Tibial artery (tissue), 4 donors: ENCODE measurements at places on chromosomes 11 and 22.

DNA sequence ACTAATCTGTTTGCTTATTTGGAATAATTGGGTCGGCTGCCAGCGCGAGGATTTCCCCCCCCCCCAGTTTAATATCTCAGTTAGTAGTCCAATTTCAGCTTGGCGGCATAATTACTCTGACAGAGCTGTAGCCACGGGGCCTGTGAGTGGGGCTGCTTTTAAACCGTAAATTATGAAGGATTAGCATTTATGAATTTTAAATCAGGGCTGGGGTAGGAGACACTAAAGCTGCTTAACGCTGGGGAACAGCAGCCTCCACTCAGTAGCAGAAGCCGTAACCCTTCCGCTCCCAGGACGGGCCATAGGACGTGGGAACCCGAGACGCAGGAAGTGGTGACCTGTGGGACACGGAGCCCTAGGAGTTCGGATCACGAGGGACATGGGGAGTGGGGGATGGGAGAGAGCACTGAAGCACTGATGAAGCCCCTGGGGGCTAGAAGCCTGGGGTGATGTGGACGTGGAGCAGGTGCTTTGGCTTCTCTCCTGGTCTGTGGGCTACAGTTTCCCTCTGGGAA is 66.2 kb upstream of the LMO1 start:
- no peak overlapping the region for H3K4me3 ChIP-seq
- H3K27me3 ChIP-seq, result peaks cover 55% of the 10 kb centered on the region
- peaks cover 3% of the 10 kb centered on the region for H3K4me1 ChIP-seq
- H3K36me3 ChIP-seq, result no peaks in the 10 kb centered on the region

DNA sequence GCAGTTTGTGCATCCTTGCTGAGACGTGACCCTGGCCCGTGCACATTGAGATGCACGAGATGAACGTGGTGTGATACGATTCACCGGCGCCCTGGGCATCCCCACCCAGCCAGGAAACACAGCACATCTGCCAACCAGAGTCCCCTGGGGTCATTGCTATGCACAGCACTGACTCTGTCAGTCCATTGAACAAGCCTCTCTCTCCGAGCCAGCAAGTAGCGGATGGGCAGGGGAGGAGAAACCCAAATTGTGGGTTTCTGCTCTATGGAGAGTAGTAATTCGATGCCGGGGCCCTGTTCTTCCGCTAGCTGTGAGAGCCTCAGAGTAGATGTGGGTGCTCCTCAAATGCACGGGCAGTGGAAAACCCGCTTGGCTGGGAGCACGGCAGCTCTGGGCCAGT is 85.1 kb downstream of the ARHGAP8 start:
- H3K4me1 ChIP-seq, result no peaks in the 10 kb centered on the region
- no peaks in the 10 kb centered on the region for H3K36me3 ChIP-seq
- no peak for DNase-seq

- H3K4me3 ChIP-seq, result no peak overlapping the region
- H3K27ac ChIP-seq, result no peak overlapping the region
- DNase-seq, result no peak
- no peaks in the 10 kb centered on the region for H3K36me3 ChIP-seq
- no peaks in the 10 kb centered on the region for H3K27me3 ChIP-seq
Observed at GRCh38 chr11:127270851-127271250, 270.3 kb upstream of the KIRREL3 start.

DNA sequence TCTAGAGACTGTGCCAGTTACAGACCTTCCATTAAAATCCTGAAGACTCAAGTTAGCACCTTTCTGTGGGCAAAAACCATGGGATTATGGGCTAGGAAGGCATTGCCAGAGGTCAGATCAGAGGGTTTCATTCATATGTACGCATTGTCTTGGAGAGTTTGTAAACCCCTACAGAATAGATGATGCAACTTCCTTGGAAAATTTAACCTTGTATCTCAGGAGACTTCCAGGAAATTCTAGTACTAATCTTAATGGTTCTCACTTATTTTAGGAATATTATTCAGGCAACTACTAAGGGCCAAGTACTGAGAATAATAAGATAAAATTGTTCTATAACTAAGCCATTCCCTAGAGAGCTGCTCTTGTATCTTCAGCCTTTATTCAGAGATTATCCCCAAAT is 6.9 kb downstream of the OLFML1 start:
- DNase-seq, result no peak
- no peaks in the 10 kb centered on the region for H3K27me3 ChIP-seq
- H3K4me3 ChIP-seq, result no peak overlapping the region
- H3K4me1 ChIP-seq, result peaks cover 2% of the 10 kb centered on the region

DNA sequence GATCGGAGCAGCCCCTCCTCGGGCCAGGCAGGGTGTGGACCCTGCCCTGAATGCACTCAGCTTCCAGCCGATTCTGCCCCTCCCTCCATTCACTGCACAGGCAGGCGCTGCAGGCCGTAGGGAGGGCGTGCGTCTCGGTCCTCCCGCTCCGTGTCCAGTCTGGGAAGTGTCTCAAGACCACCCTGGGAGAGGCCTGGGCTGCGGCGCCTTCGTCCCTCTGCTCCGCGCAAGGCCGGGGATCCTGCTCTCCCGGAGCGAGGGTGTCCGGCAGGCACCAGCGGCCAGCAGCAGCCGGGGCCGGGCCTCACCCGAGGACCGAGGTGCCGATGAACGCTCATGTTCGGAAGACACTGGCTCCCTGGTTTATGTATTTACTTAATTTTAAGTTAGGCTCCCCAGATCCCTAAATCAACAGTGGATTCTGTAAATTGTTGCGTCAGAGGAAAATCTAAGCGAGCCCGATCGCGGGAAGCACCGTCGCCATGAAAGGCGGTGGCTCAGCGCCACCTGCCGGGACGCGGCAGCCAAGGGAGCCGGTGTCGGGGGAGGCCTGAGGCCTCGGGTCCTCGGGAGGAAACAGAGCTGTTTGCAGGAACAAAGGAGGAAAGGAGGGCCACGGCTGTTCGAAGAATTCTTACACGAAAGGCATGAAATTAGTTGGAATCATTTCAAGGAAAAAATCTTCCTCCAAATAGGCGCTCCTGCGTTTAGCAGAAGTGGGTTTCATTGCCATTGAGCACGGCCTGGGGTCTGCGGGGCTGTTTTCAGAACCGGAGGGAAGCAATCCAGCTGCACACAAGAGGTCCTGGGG is 195.3 kb downstream of the BRD1 start:
- peaks cover 5% of the 10 kb centered on the region for H3K4me1 ChIP-seq
- no peaks in the 10 kb centered on the region for H3K36me3 ChIP-seq
- DNase-seq, result no peak

- no peak for DNase-seq
- no peak overlapping the region for H3K27ac ChIP-seq
- H3K27me3 ChIP-seq, result no peaks in the 10 kb centered on the region
- H3K4me1 ChIP-seq, result peaks cover 52% of the 10 kb centered on the region
Observed at GRCh38 chr11:114033572-114033971, 25.9 kb upstream of the ZBTB16 start.

DNA sequence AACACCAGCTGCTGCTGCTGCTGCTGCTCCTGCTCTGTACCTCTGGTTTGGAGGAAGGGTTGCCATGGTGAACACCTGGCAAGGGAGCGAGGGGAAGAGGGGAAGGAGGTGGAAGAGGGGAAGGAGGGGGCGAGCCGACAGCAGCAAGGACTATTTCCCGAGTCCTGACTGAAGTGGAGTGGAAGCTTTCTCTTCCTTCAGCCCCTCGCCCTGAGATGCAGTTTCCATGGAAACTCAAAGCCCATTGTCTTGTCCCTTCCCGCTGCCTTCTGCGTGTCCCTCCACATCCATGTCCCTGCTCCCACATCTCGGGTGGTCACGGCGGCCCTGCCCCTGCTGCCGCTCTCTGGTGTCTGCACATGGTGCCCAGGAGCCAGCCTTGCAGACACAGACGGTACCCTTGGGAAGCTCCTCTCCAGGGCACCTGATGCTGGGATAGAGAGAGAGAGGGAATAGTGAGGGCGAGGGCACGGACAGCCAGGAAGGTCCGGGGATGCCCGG is 28.6 kb downstream of the FAM83F start:
- H3K27me3 ChIP-seq, result peaks cover 47% of the 10 kb centered on the region
- no peaks in the 10 kb centered on the region for H3K36me3 ChIP-seq
- DNase-seq, result no peak
- H3K4me3 ChIP-seq, result no peak overlapping the region

- H3K4me3 ChIP-seq, result peak overlapping the region; percentile 13
- no peaks in the 10 kb centered on the region for H3K27me3 ChIP-seq
- H3K27ac ChIP-seq, result peak overlapping the region; percentile 91
- H3K4me1 ChIP-seq, result peaks cover 6% of the 10 kb centered on the region
- peak; percentile 86 for DNase-seq
Observed at GRCh38 chr11:68340784-68341556, 28.6 kb downstream of the LRP5 start.

DNA sequence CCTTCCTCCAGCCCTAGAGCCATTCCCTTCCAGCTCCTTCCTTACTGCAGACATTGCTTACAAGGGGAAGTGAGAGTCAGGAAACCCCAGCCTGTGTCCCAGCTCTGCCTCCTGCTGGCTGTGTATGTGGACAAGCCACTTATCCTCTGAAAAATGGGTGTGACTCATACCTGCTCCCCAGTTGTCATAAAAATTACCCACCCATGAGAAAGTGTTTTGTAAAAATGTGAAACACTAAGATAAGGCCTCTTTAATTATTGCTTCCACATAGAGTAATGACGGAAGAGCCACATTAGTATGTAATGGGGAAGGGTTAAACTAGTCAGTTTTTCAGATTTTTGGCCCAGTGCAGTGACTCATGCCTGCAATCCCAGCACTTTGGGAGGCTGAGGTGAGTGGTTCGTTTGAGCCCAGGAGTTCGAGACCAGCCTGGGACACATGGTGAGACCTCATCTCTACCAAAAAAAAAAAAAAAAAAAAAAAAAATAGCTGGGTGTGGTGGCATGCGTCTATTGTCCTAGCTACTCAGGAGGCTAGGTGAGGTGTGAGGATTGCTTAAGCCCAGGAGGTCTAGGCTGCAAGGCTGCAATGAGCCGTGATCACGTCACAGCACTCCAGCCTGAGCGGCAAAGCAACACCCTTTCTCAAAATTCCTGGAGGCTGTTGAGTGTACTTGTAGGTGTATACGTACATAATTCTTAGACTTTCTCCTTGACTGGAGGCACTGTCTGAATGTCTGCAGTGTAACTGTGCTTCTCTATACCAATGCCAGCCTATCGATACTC is 84.9 kb downstream of the CTTN start:
- H3K4me3 ChIP-seq, result no peak overlapping the region
- DNase-seq, result no peak
- H3K4me1 ChIP-seq, result no peaks in the 10 kb centered on the region
- H3K27me3 ChIP-seq, result no peaks in the 10 kb centered on the region

- no peaks in the 10 kb centered on the region for H3K27me3 ChIP-seq
- no peak overlapping the region for H3K27ac ChIP-seq
- H3K36me3 ChIP-seq, result no peaks in the 10 kb centered on the region
- H3K4me3 ChIP-seq, result no peak overlapping the region
- H3K4me1 ChIP-seq, result no peaks in the 10 kb centered on the region
Observed at GRCh38 chr11:13896981-13897353, 65.6 kb upstream of the SPON1 start.

GRCh38 chr11:79578116-79578515 is 137.3 kb upstream of the TENM4 start:
- DNase-seq, result no peak
- H3K4me3 ChIP-seq, result no peak overlapping the region
- H3K36me3 ChIP-seq, result no peaks in the 10 kb centered on the region
- H3K27me3 ChIP-seq, result no peaks in the 10 kb centered on the region
- H3K27ac ChIP-seq, result no peak overlapping the region

DNA sequence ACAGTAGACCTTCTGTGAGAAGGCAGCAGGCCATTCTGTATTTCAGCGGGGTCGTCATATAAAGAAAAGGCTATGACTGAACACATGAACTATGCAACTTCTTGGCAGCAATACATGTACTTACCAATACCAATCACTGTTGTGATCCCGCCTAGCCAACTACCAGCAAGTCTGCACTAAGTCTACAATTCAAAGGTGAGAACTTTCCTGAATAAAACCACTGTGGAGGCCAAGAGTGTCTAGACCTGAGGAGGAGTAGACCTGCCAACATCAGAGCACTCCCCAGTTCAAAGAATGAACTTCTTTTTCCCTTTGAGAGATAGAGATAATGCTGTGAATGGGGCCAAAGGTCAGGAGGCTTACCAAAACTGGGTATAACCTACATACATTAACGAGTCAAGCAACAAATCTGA is 108.2 kb downstream of the SIK3 start:
- H3K36me3 ChIP-seq, result no peaks in the 10 kb centered on the region
- no peak overlapping the region for H3K4me3 ChIP-seq
- H3K27me3 ChIP-seq, result no peaks in the 10 kb centered on the region
- peak overlapping the region; percentile 51 for H3K27ac ChIP-seq
- H3K4me1 ChIP-seq, result peaks cover 31% of the 10 kb centered on the region

- DNase-seq, result no peak
- no peaks in the 10 kb centered on the region for H3K4me1 ChIP-seq
- H3K27ac ChIP-seq, result no peak overlapping the region
- peaks cover 3% of the 10 kb centered on the region for H3K27me3 ChIP-seq
- no peaks in the 10 kb centered on the region for H3K36me3 ChIP-seq
Observed at GRCh38 chr11:122843281-122844141, 5.2 kb downstream of the CRTAM start.

- no peak overlapping the region for H3K27ac ChIP-seq
- no peaks in the 10 kb centered on the region for H3K4me1 ChIP-seq
- H3K36me3 ChIP-seq, result no peaks in the 10 kb centered on the region
- no peaks in the 10 kb centered on the region for H3K27me3 ChIP-seq
- no peak for DNase-seq
Observed at GRCh38 chr11:77775936-77776335, 44.6 kb downstream of the RSF1 start.

GRCh38 chr11:130609121-130610035 is 160.9 kb downstream of the ADAMTS15 start:
- H3K27me3 ChIP-seq, result no peaks in the 10 kb centered on the region
- H3K36me3 ChIP-seq, result no peaks in the 10 kb centered on the region
- H3K4me1 ChIP-seq, result peaks cover 44% of the 10 kb centered on the region

- no peaks in the 10 kb centered on the region for H3K36me3 ChIP-seq
- no peaks in the 10 kb centered on the region for H3K27me3 ChIP-seq
- no peak overlapping the region for H3K27ac ChIP-seq
Observed at GRCh38 chr11:36165621-36166397, 123.4 kb downstream of the COMMD9 start.

DNA sequence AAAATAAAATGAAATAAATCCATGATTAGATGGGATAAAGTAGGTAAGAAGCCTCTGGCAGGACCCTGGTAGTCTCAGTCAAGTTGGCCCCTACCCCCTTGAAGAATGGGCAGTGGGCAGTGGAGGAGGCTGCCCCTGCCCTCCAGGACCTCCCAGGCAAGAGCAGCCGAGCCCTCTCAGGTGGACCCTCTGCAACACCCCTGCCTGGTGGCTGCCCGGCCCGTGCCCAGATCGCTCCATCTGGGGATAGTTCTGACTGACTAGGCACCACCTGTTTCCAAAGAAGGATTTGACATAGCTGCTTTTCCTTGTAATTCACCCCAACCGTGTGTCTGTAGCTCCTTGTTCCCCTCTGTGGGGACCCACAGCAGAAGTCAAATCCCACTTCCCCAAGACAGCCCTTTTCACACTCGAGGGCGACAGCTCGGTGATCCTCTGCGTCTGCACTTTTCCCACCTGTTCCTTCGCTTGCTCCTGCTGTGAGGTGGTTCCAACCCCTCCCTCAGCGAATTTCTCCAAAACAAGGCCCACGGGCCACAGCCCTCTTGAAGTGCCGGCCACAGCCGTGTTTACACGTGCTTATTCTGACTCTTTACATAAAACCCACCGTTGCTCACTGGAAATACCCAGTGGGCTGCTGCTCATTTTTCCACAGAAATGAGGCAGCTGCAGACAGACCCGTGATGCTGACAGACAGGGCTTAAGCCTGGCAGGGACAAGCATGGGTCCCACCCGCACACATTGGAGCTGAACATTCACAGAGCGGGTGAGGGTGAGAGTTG is 5.5 kb upstream of the TMPRSS13 start:
- no peak for DNase-seq
- H3K27me3 ChIP-seq, result peaks cover 6% of the 10 kb centered on the region
- H3K4me3 ChIP-seq, result no peak overlapping the region
- no peaks in the 10 kb centered on the region for H3K4me1 ChIP-seq
- H3K36me3 ChIP-seq, result no peaks in the 10 kb centered on the region

GRCh38 chr22:46652081-46652846 is 32.1 kb downstream of the GRAMD4 start:
- no peaks in the 10 kb centered on the region for H3K36me3 ChIP-seq
- H3K4me3 ChIP-seq, result no peak overlapping the region
- no peak for DNase-seq
- no peak overlapping the region for H3K27ac ChIP-seq
